Activated CD4-positive, alpha-beta memory T cell treated with anti-CD3 and anti-CD28 coated beads for 36 hours (primary cell): ENCODE measurements at places on chromosomes 13 and 19. TPM values are rescaled to one million over a fixed set of nuclear protein-coding genes. Genes with fewer than 3 reads are reported as not detected.

SIGLEC14 gene
- not detected for total RNA-seq

TEX26 gene
- not detected for total RNA-seq

PAN3 gene
- 26.0 TPM for total RNA-seq

REEP6 gene
- 1.8 TPM for total RNA-seq

KLK2 gene
- not detected for total RNA-seq

ZNF699 gene
- total RNA-seq: 5.8 TPM

ZSWIM4 gene
- 9.2 TPM for total RNA-seq
